ENCODE measurements at places on chromosomes 3 and 15. TPM values are rescaled to one million over a fixed set of nuclear protein-coding genes. Genes with fewer than 3 reads are reported as not detected.

PSMD2 gene
- 200 TPM for total RNA-seq

PDIA3 gene
- total RNA-seq: 210 TPM

DNA sequence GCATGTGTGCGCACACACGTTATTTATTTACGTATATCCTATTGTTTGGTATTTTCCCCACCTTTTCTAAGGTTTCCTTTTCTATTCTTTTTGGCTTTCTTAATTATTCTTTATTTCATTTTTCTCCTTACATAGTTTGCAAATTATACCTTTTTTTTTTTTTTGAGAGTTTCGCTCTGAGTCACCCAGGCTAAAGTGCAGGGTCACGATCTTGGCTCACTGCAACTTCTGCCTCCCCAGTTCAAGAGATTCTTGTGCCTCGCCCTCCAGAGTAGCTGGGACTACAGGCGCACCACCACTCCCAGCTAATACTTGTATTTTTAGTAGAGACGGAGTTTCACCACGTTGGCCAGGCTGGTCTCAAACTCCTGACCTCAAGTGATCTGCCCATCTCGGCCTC is 20.0 kb upstream of the CILP start:
- DNase-seq: no peak

DNA sequence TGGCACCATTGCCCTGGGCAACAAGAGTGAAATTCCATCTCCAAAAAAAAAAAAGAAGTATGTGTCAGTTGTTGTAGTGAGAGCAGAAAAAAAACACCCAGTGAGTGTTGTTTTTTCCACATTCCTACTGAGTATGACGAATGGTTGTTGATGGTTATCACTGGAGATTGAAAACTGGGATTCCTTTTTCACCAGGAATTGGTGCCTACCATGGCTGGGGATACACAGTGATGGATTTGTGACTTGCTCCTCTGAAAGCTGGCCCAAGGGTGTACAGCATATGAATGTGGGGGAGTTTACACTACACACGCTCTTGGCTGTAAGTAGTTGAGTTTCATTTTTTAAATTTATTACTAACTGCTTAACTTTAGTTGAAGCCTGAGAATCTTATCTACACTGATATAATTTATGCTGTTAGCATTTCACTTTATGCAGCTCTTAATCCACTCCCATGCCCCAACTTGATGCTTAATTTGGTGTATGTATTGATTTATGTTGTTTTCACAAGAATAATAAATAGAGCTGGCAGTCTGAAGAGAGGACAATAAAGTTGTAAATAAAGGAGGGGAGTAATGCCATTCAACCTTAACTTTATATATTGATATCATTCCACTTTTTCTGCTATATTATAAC is 56.0 kb upstream of the MME start:
- no peak for DNase-seq

- DNase-seq: no peak
Measured at GRCh38 chr3:184927796-184928315, 115.9 kb downstream of the VPS8 start.

RNF13 gene
- total RNA-seq: 46.0 TPM
